ENCODE measurements at places on chromosomes 3 and 15.

- no peak for DNase-seq
These were observed 46.3 kb downstream of the SYNM start for GRCh38 chr15:99151156-99151555.

- no peak for DNase-seq
These were observed 19.1 kb upstream of the SEC61A1 start for GRCh38 chr3:128033102-128033501.

DNA sequence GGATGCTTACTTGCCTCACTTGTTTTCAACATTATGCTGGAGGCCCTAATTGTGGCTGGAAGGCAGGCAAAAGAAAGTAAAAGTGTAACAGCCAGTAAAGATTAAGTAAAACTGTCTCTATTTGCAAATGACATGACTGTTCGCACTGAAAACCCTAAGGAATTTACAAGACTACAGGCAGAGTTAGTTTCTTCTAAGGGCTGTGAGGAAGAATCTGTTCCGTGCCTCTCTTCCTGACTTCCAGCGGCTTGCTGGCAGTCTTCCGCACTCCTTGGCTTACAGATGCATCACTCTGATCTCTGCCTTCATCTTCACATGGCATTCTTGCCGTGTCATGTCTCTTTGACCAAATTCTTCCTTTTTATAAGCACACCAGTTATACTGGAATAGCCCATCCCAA is 86.1 kb downstream of the DLG1 start:
- no peak for DNase-seq

- DNase-seq = peak; percentile 45
These were observed at the start of gene KY for GRCh38 chr3:134650431-134651346. Gene KY (minus strand): TSS chr3:134651022. CDS start chr3:134650960, 62 bp downstream.

DNA sequence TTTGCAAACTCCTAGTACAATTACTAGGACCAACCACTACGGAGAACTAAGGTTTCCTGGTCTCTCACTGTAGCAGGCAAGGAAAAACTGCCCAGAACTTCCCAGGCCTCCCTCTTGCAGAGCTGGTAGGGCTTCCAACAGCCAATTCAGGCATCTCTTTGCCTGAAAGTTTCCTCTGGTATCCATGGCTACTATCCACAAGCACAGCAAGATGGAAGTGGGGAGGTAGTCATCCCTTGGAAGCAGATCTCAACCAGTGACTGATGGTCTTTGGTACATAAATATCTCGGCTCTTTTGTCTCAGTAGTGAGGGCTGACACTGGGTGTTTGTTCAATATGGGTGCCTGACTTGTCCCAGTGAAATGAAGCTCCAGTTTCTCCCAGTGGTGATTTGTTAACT is 201.3 kb upstream of the MRPL3 start:
- no peak for DNase-seq

DNA sequence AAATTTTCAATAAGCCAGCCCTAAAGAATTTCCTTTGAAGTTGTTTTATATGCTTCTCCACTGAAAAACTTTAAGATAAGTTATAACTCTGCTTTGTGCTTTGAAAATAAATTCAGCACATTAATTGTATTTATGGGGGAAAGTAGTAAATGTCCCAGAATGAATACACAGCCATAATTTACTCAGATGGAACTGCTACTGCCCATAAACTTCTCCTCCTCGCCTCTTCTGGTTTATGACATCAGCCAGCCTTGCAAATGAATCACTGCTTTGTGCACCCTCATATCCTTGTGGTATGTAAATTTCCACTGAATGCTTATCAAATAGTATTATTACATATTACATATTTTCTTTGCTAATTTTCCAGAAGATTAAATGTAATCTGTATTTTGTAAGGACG is 302.0 kb downstream of the DIPK2A start:
- DNase-seq = no peak

DNA sequence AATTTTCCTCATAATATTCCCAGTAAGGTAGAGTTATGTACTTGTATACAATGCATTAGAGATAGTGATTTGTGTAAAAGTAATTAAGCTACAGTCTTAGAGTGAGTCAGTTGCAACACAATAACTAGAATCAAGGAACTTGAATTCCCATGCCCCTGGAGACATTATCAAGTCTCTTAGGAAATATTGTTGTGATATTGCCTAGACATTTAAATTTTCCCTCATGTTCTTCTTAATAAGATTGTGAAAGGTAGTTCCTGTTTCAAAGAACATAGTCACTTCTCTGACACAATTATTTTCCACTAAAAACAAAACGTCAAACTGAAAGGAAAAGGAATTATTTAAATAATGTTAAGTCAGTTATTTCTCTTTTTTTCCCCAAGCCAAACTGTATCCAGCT is 13.0 kb upstream of the ATP1B3 start:
- DNase-seq = no peak

DNA sequence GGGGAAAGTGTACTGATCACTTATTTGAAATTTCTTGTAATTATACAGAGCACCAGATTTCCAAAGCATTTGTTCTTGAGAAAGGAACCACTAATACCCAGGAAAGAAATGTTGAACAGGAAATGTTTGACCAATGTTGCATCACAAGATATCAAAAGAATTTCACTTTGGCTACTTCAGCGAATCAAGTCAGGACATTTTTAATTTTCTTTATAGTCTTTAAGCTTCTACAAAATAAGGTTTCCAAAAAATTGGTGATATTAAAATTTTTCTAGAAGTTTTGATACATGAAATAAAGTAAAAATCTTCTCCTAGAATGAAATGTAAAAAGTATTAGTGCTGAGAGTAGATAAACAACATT is 421.9 kb downstream of the MECOM start:
- no peak for DNase-seq

- no peak for DNase-seq
These were observed 12.7 kb upstream of the PTPN9 start for GRCh38 chr15:75591655-75592364.

DNA sequence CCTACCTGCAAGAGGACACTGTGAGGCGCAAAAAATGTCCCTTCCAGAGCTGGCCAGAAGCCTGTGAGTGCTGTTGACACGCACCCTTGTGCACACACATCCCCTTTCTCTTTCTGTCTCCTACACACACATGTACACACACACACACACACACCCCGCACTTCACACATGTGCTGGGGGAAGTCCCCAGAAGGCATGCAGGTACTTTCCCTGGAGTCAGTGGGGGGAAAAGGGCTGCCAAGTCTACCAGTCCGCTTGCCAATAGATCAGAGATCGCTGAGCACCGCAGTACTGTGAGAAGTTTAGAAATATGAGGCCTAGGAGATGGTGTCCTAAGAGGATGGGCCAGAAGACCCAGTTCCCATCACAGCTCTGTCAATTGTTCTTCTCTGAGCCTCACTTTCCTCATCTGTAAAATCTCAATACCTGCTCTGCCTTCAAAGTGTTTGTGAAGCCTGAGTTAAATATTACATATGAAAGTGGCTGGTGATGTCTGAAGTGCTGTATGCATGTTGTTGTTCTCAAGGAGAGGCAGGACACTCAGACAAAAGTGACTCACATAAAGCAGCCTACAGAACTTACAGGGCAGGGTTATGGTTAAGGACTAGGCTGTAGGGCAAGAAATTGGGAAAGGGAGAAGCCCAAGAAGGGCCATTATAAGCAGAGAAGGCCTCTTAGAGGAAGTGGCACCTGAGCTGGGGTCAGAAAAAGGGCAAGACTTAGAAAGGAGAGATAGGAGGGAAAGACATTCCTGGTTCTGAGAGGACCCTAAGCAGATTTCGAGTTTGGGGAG is 6.8 kb downstream of the IL17RE start:
- DNase-seq = no peak

DNA sequence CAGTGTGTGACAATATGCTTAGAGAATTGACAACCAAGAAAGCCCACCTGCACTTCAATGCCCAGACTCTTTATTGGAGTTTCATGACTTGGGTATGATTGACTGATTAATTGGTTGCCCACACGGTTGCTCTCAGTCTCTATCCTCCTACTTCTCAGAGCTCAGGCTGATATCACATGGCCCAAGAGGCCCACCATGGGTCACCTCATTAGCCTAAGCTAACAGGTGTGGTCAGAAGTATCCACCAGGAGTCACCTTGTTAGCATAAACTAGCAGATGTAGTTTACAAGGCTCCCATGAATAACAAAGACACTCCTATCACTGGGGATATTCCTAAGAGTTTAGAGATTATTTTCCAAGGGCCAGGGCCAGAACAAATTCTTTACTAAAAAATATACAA is 120.2 kb upstream of the MBNL1 start:
- DNase-seq = no peak

DNA sequence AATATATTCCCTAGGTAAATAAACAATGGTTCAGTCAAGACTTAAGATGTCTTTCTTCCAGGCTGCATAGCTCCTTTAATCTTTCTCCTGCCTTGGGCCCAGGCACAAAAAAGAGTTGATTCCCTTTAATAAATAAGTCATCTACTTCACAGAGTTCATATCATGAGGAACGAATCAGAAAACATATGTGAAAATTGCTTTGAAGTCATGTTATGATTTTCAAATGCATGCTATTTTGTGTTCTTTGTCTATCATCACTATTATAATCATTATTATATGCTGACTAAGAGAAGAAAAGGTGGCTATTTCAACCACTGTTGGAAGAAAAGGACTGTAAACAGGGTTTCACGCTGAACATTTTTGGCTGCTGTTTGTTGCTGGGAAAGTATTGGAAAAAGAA is 70.4 kb downstream of the LSAMP start:
- no peak for DNase-seq

- DNase-seq = no peak
These were observed 200.9 kb upstream of the CTDSPL start for GRCh38 chr3:37660782-37661181.

DNA sequence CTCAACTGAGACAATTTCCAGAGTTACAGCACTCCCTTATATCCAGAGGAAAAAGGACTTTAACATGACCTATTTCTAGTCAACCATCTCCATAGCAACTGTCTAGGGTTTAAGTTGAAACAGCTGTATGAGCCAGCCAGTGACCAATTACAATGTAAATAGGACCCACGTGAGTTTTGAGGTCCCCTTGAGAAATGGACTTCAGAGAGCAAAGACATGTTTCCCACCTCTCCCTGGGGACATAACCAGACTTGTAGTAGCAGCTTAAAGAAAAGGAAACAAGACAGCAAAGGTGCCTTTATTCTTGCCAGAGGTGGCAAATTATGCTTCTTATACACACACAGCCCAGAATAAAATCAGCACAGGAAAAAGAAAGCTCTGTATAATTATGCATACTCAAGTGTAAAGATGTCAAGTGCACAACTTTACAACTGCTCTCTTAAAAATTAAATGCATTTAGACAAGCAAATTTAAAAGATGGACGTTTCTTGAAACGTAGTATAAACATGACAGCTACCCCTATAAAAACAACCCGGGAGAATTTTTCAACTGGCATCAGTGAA is 40.2 kb downstream of the SUMF1 start:
- DNase-seq = peak; percentile 24
